ENCODE measurements at places on chromosomes 2 and 18.
A peak's percentile ranks its signal among the peaks of the same experiment; 100 is the strongest.

GRCh38 chr2:106197878-106198277 lies 3.8 kb upstream of the UXS1 start:
- DNase-seq, result no peak

GRCh38 chr2:42578621-42579020 lies 10.2 kb downstream of the MTA3 start:
- no peak for DNase-seq

GRCh38 chr2:116511426-116511825 lies 1303.1 kb upstream of the DDX18 start:
- no peak for DNase-seq

DNA sequence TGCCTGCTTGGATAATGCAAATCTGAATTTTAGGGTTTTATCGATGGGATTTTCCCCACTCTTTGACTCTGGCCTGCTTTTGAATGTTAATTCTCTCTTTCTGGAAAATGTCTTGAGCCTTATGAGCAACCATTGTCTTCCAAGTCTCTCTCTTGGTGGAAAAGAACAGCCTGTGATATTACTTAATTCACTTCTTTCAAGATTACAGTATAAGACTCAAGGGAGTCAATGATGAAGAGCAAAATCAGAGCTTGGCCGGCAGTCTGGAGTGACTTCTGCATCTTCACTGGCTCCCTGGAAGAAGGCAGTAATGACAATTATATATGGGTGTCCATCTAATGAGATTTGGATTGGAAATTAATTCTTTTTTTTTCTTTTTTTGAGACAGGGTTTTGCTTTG lies 122.9 kb upstream of the ZEB2 start:
- DNase-seq, result no peak

DNA sequence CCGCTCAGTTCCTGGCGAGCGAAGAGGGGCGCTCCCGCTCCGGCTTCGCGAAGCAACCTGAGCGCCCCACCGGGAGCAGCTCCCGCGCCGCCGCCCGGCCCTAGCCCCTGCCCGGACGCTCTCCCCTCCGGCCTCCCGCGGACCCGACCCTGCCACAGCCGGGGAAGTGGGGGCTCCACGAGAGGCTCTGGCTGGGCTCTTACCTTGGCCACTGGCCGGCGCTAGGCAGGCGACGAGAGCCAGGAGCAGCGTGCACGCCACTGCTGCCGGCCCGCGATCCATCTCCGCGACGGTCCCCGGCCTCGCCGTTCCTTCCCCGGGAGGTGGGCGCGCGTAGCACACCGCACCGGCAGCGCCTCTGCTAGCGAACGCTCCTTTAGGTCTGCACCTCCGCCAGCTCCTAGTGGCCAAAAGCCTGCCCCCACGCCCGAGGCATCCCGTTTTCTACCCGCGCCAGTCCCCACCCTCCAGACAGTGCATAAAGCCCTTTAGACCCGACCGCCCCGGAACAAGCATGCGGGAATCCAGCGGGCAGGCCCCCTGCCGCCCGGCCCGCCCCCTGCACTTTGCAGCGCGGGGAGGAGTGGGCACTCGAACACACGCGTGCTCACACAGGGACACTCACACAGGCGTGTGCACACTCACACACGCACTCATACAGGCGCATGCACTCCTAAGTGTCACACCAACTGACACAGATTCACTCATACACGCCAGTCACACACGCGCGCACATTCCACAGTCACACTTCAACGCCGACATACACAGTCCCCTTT lies at the start of gene LRP2:
TSS of gene LRP2 (minus strand) at position 417 of the 776 bp plus-strand sequence. CDS start at position 282, 135 bp downstream.
- no peak for DNase-seq

DNA sequence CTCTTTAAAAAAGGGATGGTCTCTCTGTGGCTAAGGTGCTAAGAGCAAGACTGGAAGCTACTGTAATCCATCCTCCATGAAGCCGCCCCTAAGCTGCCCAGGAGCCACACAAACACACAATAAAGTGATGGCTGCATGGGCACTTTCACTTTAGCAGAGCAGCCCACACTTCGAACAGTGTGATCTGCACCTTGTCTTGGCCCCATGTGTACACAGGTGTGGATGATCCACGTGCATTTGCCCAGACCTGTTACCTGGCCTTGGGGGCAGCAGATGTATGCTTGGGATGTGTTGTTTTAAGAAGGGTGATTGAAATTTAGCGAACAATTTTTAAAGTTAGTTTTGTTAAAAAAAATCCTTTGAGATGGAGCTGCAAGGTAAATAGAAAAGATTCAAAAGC lies 39.9 kb downstream of the TMEM178A start:
- no peak for DNase-seq

GRCh38 chr2:229695961-229696360 lies 18.4 kb downstream of the DNER start:
- DNase-seq, result no peak

- no peak for DNase-seq
Measured at GRCh38 chr2:133949595-133949994, 304.3 kb upstream of the MGAT5 start.

DNA sequence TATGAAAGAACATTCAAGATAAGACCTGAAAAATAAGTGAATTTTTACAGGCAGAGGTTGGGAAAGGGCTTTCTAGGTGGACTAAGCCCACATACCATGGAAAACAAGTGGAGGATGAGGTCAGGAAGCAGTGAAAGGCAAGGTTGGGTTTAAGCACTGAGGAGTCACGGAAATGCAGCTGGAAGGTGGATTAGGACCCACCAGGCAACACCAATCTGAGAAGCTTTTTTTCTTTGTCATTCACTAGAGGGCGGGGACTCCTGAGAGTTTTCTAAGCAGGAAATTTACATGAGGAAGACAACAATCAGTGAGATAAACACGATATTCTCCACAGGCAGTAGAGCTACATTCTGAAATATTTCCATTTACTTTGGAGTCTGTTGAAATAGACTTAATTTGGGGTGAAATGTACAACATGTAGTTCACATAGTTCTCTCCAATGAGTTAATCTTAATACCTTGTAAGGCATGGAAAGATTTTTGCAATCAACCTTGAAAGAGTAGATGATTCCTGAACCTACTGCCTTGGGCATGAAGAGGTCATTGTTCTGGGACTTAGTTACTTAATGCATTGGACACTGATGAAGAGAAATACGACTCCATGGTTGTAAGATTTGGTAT lies 40.7 kb downstream of the VIT start:
- no peak for DNase-seq

DNA sequence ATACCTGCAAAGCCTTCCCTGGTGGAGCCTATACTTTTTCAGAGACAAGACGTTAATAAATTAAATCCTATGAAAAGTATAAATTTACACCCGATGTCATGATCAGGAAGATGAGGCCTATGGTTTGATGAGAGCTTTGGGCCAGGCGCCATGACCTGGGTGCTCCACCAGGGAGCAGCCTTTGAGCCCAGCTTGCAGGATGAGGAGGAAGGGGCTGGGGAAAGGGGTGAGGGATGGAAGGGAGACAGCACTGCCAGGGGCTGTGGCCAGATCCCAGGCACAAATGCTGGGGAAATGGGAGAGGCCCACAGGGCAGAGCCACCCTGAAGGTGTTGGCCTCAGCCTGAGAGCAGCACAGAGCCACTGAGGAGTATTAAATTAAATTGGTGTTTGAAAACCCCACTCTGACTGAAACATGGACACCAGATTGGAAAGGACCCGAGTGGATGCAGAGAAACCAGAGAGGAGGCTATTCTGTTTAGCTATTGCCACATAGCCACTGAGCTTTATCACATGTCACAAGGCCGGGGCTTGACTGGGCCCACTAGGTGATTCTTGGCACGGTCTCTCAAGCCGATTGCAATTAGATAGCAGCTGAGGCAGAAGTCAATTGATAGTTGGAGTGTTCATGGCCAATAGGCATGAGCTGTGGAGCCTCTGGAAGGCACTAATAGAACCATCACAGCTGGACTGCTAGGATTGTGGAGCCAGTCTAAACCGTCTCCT lies 9.6 kb upstream of the FAHD2A start:
- DNase-seq, result no peak

GRCh38 chr2:195899226-195899625 lies 169.4 kb downstream of the DNAH7 start:
- no peak for DNase-seq

DNA sequence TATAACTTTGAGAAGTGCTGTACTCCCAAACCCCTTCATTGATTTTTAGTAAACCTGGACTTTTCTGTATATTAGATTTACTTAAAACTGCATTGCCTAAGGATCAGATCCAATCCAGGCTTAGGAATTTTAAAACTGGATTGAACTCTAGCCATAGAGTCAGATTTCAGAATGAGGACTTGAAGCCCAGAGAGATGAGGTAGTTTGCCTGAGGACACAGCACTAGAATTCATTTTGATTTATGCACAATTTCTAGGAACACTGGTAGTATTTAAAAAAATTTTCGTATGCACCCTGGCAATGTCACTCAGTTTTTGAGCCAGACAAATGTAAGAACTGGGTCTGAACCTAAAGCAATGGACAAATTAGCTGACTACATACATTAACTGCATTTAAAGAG lies 144.9 kb downstream of the KCTD1 start:
- no peak for DNase-seq

- no peak for DNase-seq
Measured at GRCh38 chr2:193806088-193806774, 1611.5 kb upstream of the TMEFF2 start.

DNA sequence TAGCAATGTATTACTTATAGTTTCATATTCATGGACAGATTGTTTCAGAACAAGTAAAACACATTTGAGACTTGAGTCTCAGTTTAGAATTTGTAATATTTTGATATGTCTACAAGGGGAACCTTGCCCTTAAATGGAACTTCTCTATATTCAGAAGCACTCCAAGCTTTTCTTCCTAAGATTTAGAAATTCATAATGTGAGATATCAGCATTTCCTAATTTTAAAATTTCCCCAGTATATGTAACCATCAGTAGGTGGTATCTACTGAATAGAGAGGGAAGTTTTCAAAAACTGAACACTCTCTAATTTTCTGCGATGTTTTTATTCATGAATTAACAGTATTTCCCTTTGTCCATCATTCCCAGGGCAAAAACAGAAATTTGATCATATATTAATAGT lies 7.6 kb downstream of the ANKRD62 start:
- DNase-seq, result no peak

GRCh38 chr18:36330435-36331052 lies 33.0 kb downstream of the FHOD3 start:
- DNase-seq, result no peak

- no peak for DNase-seq
Measured at GRCh38 chr2:106280224-106280623, 86.1 kb upstream of the UXS1 start.

GRCh38 chr2:224778474-224778877 lies 62.3 kb upstream of the CCDC195 start:
- DNase-seq, result peak; percentile 6

DNA sequence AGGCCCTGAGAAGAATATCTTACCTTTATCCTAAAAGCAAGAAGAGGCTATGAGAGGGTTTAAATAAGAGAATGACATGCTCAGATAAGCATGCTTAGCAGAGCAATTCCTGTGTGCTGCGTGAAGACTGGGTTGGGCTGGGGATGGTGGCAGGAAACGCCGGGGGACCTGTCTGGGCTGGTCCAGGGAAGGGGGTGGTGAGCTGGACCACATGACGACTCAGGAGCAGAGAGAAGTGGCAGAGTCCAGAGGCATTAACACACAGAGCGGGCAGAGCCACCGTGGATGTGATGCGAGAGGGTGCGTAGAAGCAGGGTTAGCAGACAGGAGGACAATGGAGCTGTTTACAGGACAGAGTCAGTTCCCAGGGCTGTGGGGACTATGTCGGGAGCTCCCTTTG lies 84.5 kb downstream of the ZBTB7C start:
- no peak for DNase-seq

GRCh38 chr18:24246143-24246542 lies 107.3 kb downstream of the CABYR start:
- DNase-seq, result no peak

DNA sequence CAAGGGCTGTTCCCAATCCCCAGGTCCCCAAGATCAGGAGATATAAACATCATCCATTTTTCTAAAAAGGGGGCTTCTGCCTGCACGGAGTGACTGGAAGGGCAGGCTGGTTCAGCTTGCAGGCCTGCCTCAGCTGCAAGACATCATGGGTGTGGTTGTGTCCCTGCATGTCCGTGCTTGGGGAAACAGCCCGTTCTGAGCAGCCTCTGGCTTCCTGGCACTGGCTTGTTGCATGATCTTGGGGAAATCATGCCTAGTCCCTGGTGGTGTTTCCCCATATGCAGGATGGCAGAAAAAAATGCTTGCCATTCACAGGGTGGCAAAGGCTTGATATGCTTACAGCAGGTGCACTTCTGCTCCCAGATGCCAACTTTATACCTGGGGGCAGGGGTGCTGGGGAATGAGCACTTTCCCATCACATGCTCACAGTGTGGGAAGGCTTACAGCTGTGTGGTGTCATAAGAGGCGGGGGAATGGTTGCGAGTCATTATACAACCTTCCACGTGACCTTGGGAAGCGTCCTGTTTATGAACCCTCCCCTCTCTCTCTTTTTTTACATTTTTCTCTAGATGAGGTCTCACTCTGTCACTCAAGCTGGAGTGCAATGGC lies 7.2 kb downstream of the PCARE start:
- no peak for DNase-seq

DNA sequence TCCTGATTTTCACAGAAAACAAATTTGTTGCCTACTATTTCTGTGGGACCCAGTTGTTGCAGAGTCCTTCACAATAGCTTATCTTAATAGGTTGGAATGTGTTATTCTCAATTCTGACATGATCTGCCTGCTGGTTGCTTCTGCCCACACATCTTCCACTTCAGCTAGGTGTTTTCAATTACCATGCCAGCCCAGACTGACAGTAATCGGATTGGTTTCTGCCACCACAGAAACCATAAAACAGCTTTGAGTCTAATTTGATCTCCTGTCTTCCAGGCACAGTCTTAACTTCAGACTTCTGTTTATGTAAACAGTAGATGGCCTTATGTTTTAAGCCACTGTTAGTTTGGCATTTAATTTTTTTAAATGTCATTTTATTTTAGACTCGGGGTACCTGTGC lies 248.2 kb upstream of the RBMS1 start:
- no peak for DNase-seq

DNA sequence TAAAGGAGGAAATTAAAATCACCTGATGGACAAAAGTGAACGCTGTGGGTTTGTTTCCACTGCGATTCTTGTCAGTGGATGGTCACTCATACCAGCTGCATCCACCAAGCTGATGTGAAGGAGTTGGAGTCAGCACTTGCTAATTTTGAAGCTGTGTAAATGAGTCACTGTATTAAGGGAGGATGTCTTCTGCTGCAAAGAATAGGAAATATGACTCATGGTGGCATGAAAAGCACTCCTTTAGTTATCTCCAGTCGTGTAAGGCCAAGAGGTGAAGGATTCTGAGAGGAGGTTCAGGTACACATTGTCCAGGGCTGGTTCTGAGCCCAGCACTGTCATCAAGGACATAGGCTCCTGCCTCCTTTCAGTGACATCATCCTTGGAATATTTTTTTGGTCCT lies 71.7 kb upstream of the SKOR2 start:
- no peak for DNase-seq

DNA sequence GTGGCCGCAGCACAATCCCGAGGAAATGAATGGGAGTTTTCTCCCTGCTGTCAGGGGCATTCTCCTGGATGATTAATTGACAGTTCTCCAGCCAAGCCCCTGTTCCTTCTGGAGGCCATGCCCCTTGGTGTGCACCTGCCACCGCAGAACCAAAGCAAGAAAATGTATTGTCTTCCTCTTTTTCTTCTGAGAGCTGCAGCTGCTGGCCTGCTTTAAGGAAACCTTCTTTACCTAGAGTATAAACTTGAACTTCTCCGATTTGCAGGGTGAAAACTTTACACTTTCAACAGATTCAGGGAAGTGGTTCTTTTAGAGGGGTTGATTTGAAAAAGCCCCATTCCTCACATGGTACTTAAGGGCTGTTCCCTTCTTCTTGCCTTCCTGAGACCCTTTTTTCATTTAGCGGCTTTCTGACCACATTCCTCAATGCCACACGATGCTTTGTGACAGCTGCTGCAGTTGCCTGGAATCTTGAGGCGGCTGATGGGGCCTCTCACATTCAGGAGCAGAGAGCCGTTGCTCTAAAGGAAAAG lies 402.8 kb downstream of the TXNL1 start:
- DNase-seq, result no peak

All from KG1 (cell line).